ENCODE measurements at places on chromosomes 13 and 19. TPM values are rescaled to one million over a fixed set of nuclear protein-coding genes. Genes with fewer than 3 reads are reported as not detected.

- no peak for DNase-seq
Measured at GRCh38 chr19:57511484-57511883, 11.7 kb downstream of the ZNF773 start.

- DNase-seq, result no peak
Measured at GRCh38 chr13:20416223-20416745, 109.4 kb downstream of the CRYL1 start.

The RYR1 gene
- total RNA-seq, result 5.7 TPM

DNA sequence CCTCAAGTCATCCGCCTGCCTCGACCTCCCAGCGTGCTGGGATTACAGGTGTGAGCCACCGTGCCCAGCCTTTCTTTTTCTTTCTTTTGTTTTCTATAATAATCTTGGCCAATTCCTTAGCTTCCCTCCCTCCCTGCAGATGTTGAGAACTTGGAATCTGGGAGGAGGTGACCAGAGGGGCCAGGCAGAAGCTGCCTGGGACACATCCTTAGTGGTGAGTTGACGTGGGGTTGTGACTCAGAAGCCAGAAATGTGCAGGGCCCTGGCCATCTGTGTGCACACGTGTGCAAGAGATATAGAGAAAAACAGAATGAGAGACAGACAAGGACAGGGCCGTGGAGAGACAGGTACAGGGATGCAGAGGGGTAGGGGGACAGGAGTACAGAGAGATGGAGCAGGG is 154.3 kb downstream of the SIPA1L3 start:
- no peak for DNase-seq

The ZNF546 gene
- total RNA-seq, result 5.0 TPM

- DNase-seq, result peak; percentile 13
Measured at GRCh38 chr19:51166846-51167490, 24.9 kb downstream of the SIGLEC7 start.

DNA sequence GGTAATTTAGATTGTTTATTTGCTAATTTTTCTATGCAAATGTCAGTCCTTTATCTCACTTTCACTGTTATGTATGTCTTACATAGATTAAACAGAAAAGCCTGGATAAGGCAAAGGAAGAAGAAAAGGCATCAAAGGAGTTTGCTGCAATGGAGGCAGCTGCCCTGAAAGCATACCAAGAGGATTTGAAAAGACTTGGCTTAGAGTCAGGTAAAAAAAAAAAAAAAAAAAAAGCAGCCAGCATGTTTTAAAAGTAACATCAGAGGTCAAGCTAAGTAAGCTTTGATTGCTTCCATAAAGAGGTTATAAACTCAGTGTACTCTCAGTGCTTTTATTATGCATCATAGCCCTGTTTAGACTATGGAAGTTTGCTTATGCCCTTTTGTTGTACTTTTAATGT is 3.8 kb downstream of the WBP4 start:
- no peak for DNase-seq

GRCh38 chr13:110617321-110618072 is 2.2 kb downstream of the NAXD start:
- no peak for DNase-seq

All from tibial nerve (tissue), 4 donors.